ENCODE measurements at places on chromosomes 7 and 10.
A peak's percentile ranks its signal among the peaks of the same experiment; 100 is the strongest.

GRCh38 chr10:126975221-126975620 lies 70.0 kb downstream of the DOCK1 start:
- no peak for DNase-seq

DNA sequence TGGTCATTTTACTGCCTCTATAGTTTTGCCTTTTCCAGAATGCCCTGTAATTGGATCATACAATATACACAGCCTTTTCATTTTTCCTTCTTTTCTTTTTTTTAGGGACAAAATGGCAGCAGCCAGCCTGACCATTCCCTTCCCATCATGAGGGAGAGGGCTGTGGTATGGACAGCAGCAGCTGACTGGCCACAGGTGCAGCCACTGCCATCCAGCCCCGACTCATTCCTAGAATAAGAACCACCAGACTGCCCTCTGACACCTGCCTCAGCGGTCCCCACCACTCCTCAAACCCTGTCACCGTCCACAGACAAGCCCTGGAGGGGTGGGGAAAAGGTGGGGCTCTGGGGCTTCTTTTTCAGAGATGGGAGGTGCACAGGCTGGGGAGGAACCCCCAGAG lies 92.8 kb downstream of the EPDR1 start:
- no peak for DNase-seq

- DNase-seq, result no peak
Measured at GRCh38 chr10:1498746-1499358, 238.5 kb downstream of the ADARB2 start.

DNA sequence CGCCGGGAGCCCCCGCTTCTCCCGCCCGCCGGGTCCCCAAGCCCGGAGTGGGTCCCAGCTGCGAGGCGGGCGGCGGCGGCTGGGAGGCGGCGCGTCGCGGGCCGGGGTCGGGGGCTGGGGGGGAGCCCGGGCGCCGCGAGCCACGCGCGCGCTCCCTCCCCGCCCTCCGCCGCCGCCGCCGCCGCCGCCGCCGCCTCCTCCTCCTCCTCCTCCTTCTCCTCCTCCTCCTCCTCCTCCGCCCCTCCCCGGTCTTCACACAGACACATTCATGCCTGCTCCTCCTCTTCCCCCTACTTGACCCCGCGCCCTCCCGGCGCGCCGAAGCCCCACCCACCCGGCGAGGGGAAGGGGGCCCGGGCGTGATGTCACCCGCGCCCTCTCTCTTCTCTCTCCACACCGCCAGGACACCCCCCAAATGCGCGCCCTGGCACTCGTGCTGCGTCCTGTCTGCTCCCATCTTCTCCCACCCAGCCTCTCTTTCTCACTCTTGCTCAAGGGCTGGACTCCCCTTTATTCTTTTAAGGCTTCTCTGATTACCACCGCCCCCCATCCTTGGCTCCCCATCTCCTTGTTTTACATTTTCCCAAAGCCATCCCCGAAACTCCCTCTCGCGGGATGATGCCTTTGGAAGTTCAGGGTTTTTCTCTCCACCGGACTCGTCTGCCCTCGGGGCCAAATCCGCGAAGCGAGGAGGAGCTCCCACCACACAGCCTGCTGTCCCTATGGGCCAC lies 967 bp upstream of the GLI3 start:
- peak; percentile 62 for DNase-seq

DNA sequence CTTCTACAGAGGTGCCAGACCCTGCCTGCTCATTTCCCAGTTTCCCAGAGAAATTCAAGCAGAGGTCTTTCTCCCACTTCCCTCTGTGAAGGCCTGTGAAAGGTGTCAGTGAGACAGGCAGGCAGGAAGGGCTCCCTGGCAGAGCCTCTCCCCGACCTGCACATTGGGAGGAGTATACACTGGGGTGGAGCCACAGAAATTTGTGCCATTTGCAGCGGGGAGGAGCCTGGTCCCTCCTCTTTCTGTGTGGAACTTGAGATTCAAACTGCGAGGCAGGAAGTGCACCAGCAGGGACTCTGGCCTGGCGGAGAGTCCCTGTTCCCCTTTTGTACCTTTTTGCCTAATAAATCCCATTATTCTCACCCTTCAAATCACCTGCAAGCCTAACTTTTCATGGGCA lies 54.6 kb upstream of the OPN4 start:
- no peak for DNase-seq

DNA sequence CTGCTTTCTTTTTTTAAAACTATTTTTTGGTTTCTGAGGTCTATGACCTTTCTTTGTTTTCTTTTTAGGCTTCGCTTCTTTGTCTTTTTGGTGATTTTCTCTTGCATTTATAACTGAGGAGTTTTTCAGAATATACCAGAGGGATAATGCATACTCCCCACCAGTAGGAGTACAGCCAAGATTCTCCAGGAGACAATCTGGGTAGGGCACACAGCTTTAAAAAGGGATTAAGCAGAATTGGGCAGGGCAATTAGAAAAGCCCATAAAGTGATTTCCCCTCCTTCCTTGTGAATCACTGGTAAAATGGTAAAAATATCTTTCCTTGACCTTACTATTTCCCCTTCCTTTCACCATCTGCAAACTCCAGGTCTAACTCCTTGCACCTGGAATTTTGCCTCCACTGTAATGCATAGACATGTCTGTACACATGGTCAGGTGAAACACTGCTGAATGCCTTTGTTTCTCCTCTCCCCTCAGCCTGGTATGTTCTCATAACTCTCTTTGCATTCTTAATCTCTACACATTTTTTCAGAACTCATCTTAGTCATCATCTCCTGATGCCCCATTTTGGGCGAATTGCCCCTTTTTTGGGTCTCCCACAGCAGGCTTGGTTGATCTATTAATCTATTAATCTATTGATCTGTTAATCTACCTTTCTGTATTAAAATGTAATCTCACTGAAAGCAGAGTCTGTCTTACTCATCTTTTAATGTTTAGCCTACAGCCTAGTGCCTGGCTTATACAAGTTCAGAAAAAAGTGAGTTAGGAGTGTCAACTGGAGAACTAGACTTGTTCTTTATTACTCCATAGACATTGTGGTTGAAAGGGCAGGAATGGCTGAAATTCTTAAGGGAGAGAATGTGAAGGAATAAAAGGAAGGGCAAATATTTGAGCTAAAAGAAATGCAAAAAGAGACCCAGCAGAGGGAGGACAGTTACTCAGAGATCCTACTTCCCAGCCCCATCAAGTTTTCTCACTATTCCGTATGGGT lies 64.6 kb downstream of the MDFIC start:
- no peak for DNase-seq

DNA sequence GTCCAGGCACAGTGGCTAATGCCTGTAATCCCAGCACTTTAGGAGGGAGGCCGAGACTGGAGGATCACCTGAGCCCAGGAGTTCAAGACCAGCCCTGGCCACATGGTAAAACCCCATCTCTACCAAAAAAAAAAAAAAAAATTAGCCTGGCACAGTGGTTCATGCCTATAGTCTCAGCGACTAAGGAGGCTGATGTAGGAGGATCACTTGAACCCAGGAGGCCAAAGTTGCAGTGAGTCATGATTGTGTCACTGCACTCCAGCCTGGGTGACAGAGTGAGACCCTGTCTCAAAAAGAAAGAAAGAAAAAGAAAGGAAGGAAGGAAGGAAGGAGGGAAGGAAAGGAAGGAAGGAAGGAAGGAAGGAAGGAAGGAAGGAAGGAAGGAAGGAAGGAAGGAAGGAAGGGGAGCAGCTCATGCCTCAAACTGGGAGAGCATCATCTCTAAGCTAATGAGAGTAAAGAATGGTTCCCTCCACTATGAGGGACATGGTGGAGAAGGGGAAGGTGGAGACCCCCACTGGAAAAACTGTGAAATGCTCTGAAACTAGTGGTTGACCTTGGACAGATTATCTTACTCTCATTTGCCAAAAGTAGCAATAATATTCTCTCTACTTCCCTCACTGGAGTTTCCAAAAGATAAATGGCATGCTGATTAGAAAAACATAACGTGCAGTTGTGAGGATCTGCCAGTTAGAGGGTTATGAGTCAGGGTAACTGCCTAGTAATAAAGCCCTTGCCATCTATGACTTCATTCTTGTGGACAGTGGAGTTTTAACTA lies 16.8 kb downstream of the GIMAP5 start:
- DNase-seq, result peak; percentile 3

- peak; percentile 49 for DNase-seq
Measured at GRCh38 chr7:39527296-39527695, 38.9 kb upstream of the YAE1 start.

- DNase-seq, result peak; percentile 30
Measured at GRCh38 chr10:13100349-13101294, 659 bp downstream of the OPTN start.

GRCh38 chr7:77734659-77735421 lies 38.6 kb downstream of the RSBN1L start:
- peak; percentile 17 for DNase-seq

GRCh38 chr10:30984563-30985328 lies 46.9 kb downstream of the ZNF438 start:
- peak; percentile 71 for DNase-seq

DNA sequence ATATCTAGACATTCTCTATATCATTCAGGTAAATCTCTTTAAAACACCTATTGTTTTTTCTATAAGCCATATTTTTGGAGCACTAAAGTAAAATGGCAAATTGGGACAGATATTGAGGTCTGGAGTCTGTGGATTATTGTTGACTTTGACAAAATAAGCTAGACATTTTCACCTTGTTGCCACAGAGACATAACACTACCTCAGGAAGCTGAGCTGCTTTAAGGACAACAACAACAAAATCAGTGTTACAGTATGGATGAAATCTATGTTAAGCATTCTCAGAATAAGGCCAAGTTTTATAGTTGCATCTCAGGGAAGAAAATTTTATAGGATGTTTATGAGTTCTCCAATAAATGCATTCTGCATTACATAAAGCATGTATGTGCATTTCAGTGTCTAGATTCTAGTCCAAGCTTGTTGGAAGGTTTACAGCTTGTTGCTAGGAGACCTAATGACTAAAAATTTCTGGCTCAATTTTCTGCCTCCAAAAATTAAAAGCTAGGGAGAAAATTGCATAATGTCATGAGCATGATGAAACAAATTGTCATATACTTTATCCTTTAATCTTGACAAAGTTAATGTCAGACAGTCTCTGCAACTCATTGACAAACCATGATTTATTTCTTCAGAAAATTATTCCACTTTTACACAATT lies 18.3 kb downstream of the LIPM start:
- peak; percentile 85 for DNase-seq

- DNase-seq, result peak; percentile 40
Measured at GRCh38 chr10:124032971-124033886, 60.2 kb downstream of the CHST15 start.

GRCh38 chr7:111954474-111955381 lies 251.5 kb downstream of the DOCK4 start:
- DNase-seq, result no peak

DNA sequence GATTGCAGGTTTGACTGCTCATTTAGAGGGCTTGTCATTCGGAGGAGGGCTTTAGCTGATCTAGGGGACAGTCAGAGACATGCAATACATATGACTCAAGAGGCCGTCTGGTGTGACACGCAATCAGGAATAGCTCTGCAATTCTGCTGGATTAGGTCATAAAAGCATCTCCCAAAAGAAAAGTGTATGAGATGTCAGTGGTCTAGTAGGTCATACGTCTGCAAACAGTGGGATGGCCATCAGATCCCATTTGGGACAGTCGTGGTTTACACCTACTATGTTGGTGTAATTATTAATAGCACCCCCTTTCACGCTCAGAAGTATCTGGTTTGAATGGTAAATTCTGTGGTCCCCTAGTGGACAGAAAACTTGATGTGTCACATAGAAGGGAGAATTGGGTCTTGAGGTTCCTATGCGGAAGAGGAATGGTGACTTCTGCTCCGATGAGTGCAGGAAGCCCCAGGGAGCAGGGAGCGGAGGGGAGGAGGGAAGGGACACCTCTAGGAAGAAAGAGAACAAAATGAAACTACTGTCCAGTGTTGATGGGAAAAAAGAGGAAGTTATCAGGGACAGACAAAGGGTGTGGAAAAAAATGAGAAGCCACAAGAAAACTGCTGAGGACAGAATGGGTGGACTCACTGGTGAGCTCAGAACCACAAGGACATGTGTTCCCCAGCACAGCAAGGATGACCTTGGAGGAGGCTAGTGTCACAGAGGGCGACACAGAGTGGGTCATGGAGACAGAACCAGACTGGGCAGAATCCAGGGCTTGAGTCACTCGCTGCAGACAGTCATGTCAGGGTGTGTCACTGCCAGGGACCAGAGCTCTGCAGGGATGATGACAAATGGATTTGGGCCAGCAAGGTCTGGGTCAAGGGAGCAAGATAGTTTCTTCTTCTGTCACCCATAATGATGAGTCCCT lies 59.9 kb downstream of the MAP3K8 start:
- DNase-seq, result peak; percentile 44

DNA sequence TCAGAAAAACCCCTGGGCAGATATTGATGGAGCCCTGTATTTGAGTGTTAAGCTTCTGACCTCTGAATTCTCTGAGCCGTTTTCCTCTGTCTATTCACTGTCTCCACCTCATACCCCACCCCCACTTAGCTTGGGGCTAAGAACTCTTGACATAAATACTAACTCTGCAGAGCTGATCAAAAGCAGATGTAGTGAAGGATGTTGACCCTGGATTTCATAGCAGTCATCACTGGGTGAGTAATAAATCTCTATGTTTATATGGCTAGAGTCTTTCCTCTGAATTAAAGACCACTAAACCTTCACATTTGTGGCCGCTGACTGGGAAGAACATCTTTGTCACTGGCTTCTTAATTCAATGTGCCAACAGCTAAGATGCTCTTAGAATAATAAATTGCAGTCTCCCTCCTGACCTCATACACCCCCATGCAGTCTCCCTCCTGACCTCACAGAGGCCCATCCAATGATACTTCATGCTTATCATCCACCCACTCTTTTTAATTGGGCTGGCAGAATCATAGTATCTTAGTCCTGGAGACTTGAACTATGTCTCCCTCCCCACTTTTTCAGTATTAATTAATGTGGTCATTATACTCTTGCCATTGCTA lies 78.0 kb upstream of the MACROH2A2 start:
- DNase-seq, result no peak

- DNase-seq, result no peak
Measured at GRCh38 chr7:158051776-158052175, 535.8 kb downstream of the PTPRN2 start.

DNA sequence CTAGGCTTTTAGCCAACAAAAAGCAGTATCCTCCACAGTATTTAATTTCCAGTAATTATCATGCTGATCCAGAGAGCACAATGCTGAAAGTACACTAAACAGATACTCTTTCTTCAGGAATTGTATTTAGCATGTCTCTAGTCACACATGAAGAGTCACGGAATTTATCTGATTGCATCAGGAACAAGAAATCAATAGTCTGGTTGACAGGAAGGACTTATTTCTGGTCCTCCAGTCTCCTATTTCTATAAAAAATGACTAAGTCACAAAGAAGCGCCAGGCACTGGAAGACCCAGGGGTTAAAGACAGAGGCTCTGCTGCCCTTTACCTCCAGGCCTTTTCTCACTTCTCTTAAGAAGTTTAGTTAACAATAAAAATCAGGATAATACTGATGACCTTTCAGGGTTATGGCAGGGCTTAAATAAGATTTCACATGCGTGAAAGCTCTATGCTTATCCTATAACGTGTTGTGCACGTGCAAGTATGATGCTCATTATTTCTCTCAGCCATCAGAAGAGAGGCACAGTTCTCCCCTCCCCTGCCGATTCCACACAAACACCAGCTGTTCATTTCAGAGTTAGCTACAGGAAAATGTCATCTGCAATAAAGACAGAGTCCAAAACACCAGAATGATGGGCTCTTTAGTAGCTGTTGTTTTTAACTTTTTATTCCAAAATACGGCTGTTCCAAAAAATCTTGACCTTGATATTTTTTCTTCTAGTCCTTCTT lies 36.9 kb downstream of the SLC26A4 start:
- DNase-seq, result no peak

GRCh38 chr7:74334030-74334429 lies 44.8 kb downstream of the CLIP2 start:
- DNase-seq, result peak; percentile 84
